ENCODE measurements at places on chromosomes 16 and 17.

- DNase-seq, result no peak
Measured at GRCh38 chr16:51756447-51757123, 605.5 kb upstream of the SALL1 start.

- no peak for DNase-seq
Measured at GRCh38 chr16:87966685-87967185, 15.5 kb downstream of the BANP start.

- peak; percentile 65 for DNase-seq
Measured at GRCh38 chr16:67150047-67150832, 558 bp downstream of the B3GNT9 start.

DNA sequence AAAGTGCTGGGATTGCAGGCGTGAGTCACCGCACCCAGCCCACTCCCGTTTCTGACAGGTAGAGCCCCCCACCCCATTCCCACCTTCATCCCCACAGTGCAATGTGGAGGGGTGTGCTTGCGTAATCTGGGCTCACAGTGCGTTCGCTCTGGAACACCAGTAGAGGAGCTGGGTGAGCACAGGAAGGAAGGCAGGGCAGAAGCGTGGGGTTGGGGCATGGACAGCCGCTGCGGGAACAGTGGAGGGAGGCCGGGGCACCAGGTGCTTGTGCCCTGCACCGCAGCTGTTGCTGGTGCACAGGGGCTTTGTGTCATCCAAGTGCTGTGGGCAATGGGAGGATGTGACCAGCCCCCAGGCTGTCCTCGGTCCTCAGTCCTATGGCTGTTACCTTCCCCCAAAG lies 24.7 kb downstream of the KDM8 start:
- DNase-seq, result no peak

Data from activated CD8-positive, alpha-beta memory T cell treated with anti-CD3 and anti-CD28 coated beads, Interleukin-2, amount 10 ng/mL, durations not matched to agents 7 days and 5 days (primary cell).